Fibroblast of the aortic adventitia (primary cell): ENCODE measurements at places on chromosomes 7 and 10. TPM values are rescaled to one million over a fixed set of nuclear protein-coding genes. Genes with fewer than 3 reads are reported as not detected.

DNA sequence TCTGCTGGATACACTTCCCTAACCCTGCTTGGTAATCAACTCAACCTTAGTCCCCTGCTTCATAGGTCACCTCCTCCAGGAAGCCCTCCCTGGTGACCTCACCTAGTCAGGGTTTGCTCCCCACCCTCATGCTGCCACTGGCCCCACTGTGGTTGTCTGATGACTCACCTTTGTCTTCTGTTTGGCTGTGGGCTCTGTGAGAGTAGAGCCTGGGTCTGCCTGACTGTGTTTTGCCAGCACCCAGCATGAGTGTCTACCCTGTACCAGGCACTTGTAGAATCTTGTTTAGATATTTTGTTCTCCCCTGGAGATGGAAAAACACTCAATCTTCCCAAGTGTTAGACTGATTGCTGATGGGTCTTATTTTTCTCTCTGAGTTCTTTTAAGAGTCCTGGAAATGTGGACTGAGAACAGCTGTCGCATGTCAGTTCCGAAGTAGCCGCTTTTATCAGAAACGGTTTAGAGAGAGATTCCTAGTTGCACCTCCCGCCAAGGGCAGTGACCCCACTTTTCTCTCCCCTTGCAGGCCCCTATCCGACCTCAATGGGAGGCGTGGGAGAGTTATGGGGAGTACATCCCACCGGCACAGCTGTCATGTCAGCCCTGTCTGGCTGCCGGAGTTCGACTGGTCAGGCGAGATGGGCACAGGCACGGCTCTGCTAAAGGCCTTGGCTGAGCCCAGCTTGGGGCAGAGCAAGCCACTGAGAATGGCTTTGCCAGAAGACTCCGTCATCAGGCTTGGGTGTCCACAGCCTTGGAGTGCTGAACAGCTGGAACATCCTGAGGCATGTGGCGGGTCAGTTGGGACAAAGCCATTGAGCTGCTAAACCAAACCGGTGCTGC, 134.3 kb downstream of the GRK5 start:
- peak; percentile 77 for DNase-seq

DNA sequence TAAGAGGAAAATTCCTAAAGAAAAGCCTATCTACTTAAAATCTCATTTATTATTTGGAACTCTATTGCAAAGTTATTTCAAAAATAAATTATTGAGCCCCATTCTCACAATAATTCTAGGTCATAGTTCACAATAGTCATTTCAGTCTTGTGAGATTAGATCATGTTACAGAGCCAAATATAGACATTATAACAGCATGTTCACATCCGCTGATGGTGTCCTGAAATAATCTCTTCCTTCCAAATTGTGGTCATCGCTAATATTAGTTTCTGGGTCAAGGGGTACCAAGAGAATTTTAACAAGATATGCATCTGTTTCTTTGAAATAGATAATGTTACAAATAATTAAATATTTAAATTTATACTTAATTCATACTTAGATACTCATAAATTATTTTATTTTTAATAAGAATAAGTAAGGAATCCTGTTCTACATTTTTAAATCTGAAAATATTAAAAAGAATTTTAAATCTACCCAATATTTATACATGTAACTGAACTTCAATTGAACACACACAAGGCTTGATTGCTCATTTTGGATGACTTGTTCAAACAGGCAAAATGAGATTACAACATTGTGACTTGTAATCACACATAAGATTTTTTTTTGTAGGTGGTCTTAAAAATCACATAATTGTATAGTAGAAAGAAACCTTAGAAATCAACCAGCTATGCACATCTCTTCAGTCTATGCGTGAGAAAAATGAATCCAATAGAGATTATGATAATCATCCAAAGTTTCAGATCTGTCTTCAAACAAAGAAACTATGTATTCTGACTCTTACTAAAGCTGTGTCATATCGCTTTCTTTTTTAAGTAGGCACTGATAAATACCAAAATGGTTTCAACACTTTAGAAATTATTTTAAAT, 13.1 kb downstream of the GNAT3 start:
- peak; percentile 16 for DNase-seq

DNA sequence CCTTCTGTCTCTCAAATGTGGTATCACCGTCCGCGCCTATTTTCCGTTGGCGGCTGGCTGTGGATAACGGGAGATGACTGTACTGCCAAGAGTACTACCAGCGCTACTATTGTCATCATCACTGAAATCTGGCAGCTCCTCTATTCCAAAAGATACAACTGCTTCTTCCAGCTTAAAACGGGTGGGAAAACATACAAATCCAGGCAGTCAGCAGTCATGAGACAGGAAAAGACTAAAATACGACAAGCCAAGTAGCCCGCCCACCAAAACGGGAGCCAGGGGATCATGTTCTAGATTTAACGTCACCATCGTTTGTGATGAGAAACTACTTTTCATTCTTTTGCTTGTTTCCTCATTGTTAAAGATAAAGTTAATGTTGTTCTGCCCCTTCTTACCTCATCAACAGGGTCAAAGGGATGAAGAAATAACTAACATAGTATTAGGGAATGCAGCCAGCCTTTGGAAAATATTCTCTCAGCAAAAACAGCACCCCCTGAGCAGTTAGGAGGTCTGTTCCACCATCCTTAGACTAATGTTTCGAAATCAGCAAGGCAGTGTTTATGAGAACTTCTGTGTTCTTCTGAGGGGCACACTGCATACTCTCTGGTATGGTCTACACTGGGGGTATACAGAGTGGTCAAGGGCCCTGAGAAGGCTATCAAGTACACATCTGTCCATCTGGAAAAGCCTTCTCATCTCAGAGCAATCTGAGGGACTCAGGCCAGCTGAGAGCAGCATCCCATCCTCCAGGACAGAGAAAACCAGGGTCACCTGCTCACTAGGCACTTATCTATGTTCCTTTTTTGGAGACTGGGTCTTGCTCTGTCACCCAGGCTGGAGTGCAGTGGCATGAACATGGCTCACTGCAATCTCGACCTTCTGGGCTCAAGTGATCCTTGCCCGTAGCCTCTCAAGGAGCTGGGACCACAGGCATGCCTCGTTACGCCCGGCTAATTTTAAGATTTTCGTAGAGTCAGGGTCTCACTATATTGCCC, 47.5 kb downstream of the GNA12 start:
- peak; percentile 97 for DNase-seq

LIPN gene
- not detected in 2 replicates for total RNA-seq

DNA sequence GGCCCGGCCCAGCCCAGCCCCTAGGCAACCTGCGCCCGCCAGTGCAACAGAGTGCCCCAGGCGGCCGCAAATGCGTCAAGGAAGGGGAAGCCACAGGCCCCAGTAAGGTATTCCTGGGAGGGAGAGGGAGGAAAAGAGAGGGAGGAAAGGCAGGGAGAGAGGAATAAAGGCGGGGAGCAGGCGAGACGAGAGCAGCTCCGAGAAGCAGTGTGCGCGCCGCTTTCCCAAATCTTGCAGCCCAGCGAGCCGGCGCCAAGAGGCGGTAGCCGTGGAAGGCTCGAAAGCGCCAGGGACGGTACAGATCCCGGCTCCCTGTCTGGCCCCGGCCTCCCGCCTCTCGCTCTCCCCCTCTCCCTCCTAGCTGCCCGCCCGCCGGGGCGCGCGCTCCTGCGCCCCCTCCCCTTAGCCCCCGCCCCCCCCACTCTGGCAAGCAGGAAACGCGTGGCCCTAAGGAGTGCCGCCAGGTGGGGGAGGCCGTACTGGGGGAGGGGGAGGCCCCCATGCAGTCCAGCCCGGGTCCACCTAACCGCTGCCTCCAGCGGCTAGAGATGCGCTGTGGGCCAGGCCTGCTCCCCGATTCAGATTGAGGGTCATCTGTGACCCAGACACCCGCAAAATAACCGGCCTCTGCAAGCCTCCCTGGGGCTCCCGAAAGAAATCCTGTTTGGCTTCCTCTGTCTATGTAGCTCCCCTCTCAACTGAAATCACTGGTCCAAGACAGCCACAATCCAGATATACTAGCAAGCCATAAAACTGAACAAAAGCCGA, 4.3 kb downstream of the HOXA10 start:
- DNase-seq = no peak

DNA sequence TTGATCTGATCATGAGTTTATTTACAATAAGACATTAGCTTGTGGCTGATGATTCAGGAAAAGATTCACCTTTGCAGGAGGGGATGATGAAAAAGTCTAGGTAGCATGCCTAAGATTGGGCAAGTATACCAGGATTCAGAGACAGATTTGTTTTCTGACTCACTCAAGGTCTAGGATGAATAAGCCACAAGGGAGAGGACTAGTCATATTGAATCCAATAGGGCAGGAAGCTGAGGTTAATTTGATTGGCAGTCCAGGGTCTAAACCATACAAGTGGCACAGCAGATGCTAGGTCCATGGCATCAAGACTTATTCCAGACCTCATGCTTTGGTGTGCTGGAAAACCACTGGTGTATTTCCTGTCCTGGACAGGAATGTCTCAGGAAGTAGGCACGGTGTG, 1133.4 kb downstream of the XPNPEP1 start:
- peak; percentile 58 for DNase-seq

SPDYE16 gene
- 0.09 and 0.33 TPM in 2 replicates for total RNA-seq

DNA sequence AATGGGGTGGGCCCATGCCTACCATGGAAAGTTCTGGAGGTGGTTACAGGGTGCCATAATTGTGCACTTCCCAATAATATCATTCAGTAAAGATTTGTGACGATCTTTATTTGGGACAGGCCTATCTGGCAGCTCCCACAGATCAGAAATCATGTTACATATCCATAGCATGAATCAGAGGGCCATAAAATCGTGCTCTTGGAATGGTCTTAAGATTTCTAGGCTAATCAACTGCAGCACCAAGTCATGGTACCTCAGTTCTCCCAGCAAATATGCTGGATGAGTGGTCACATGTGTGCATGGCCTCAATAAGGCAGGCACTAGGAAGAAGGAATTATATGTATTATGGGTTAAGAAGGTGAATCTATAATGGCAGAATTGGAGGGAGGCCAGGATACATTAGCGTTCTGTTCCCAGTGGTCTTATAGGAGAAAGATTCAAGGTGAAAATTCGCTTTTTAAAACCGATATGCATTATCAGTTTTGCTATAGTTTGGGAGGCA, 134.7 kb downstream of the NRP1 start:
- DNase-seq = no peak
